ENCODE measurements at places on chromosomes 5 and 9. TPM values are rescaled to one million over a fixed set of nuclear protein-coding genes. Genes with fewer than 3 reads are reported as not detected.

Gene ZBED3
- 2.6 TPM for total RNA-seq

Gene TMEM245
- 54.4 TPM for total RNA-seq

DNA sequence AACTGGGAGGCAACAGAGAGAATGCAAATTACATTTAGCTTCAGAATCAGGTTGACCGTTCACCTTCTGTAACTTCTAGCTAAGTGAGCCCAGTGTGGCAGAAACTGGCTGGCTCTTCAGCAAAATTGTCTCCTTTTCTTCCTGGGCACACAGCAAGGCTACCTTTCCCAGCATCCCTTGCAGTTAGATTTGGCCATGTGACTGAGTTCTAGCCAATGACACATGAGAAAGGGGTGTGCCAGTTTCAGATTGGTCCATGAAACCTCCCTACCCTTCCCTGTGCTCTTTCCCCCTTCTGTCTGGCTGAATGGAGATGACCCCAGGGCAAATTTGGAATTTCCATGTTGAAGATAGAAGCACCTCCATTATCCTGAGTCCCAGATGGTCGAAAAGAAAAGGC lies 72.5 kb upstream of the SMIM23 start:
- DNase-seq: no peak

DNA sequence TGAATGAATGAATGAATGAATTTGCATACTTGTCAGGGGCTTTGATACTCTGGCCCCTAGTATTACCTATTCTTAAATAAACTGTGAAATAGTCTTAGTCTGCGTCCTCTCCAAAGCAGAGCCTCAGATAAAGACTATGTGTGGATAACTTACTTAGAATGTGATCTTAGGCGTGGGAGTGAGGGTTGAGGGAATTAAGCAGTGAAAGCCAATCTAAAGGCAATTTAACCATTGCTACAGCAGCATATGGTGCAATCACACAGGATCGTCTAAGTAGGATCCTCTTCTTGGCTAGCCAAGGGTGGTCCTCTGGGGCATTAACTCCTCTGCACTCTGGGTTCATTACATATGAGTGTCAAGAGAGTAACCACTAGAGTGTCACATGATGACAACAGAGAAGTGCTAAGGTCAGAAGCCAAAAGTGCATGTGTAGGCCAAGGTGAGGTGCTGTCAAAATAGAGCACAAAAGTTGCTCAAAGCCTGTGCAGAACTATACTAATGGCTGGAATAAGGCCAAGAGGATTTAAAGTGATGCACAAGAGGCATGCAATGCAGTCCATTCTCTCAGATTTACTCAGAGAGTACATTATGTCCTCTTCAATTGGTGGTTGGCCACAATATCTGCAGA lies 274.4 kb upstream of the SEMA6A start:
- DNase-seq: no peak

DNA sequence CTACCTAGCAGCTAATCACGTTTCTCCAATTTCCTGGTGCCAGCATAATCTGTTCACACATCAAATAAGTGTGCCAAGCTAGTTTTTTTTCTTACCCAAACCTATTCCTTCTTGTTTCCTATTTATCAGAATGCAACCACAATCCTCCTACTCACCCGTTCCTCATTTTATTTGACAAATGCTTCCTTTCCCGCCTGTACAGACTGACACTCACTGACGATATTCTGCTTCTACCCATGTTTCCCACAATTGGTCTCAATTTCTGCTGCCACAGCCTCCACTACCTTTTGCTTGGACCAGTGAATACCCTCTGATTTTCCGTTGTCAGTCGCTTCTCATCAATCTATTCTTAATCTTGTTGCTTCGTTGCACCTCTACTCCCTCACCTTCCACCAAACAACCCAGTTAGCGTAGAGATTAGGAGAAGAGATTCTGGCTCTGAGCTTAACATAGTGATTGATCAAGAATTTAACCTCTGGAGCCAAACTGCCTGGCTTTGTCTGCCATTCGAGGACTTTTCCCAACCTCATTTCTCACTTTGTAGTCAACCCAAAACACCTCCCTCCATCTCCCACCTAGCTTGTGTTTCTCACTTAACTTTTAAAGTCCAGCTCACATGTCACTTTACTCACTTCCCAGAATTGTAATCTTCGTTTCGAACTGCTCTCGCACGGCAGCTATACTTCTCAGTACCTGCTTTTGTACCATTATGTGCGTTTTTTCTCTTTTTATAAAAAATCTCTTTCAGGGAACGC lies 729 bp upstream of the TMEM38B start:
- DNase-seq: no peak

DNA sequence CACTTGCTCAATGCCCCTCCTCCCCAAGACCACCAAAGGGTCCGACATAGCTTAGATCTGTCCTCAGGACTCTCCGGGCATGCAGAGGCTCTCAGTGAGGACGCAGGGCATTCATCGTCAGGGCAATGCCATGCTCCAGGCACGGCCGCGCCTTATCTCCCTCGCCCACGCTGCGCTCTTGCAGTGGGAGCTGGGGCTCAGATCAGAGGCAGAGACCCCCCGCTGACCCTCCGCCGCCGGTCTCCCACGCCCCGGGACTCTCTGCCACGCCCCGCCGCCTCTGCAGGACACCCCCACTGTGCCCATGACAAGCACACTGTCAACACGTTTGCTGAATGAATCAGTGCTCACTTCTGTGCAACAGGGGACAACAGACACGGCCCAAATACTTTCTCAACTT lies 140.7 kb downstream of the ADAMTS2 start:
- DNase-seq: no peak

DNA sequence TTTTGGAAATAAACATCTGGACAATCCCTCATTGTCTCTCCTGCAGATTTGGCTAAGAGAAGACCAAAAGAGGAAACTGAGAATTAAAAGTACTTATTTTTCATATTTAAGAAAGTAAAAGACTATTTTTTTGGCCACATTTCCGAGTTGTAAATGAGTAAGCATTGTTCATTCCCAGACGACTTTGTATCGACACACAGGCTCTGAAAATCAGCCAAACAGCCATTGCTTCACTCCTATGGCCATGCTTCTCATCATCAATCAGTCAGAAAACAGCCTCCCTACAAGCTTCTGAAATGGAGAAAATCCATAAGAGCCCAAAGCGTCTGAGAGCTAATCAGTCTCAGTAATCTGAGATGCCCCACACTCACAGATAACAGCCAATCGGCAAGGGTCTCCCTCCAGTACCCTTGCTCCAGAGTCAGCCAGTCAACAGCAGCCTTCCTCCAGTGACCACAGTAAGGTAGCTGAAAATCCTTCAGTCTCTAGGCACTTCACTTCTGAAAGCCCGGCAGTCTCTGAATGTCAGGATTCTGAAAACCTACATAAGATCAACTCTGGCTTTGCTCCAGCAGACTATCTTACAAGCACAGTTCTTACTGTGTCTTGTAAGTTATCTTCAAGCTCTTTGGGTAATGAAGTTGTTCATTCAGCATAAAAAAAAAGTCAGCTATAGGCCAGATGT lies 30.9 kb downstream of the CDO1 start:
- no peak for DNase-seq

DNA sequence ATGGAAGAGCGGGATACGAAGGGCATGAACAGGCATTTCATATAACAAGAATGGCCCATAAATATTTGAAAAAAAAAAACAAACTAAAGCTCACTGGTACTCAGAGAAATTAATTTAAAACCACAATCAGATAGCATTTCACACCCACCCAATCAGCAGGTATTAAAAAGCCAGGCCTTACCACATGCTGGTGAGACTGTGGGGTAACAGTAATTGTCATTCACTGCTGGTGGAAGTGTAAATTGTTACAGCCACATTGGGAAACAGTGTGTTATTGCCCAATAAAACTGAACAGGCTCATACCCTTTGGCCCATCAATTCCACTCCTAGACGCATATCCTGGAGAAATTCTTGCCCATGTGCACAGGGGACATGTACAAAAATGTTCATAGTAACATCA lies 66.0 kb downstream of the PLAC8L1 start:
- peak; percentile 7 for DNase-seq

DNA sequence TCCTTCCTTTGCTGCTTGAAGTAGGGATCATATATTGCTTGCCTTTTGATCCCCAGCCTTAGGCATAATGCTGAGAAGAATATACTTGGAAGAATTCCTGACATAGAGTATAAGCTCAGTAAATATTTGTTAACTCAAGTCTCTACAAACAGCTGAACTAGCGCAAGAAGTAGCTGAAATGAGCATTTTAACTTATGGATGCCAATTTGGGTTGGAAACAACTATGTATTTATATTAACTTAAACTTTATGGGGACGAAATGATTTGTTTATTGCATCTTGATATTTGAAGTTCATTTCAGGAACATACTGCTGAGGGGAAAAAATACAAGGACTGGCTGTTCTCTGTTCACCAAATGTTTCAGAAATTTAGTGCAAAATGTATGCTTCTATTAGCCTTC lies 258.7 kb downstream of the CDH12 start:
- no peak for DNase-seq

DNA sequence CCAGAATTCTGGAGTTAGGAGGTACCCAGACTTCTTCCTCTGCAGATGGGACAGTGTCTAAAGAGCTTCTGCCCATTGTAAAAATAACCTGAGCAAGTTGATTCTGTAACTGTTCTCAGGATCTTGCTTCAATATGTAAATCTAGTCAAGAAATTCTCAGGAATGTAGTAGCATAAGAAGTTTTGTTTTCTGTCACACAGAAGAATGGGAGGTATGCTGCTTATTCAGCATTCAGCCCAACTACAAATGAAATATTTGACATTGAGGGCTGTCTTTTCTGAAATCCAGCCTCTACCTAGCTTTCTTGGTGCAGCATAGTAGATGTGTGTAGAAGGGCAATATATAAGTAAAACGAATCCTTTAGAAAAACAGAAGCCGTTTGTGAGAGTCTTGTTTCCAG lies 13.8 kb downstream of the MACIR start:
- no peak for DNase-seq

Measured in fibroblast of villous mesenchyme (primary cell).